Stimulated activated naive CD4-positive, alpha-beta T cell treated with Interleukin-2 at 50 U/mL for 16 hours (primary cell): ENCODE measurements at places on chromosomes 7 and 10.

GRCh38 chr10:107481881-107482280 lies 317.4 kb upstream of the SORCS1 start:
- no peak for DNase-seq

DNA sequence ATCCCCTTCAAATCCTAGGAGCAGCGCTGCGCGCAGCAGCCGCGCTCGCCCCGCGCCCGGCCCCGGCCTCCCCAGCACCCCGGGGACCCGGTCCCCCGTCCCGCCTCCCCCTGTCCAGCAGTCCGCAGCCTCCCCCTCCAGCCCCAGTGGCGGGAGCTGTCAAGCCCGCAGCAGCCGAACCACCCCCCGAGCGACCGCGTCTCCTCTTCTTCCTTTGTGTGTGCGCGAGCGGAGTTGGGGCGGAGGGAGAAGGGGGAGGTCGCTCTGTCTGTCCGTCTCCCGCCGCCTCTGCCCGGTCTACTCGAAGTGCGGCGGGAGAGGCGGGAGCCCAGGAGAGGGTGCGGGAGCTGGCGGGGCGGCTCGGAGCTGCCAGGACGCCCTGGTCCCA lies 375 bp upstream of the CHN2 start:
- DNase-seq, result no peak

GRCh38 chr10:60759181-60759580 lies 19.1 kb upstream of the CDK1 start:
- no peak for DNase-seq

- no peak for DNase-seq
Observed at GRCh38 chr7:90777886-90778285, 181.8 kb downstream of the CDK14 start.

- DNase-seq, result no peak
Observed at GRCh38 chr7:156662277-156662676, 21.7 kb downstream of the RNF32 start.

DNA sequence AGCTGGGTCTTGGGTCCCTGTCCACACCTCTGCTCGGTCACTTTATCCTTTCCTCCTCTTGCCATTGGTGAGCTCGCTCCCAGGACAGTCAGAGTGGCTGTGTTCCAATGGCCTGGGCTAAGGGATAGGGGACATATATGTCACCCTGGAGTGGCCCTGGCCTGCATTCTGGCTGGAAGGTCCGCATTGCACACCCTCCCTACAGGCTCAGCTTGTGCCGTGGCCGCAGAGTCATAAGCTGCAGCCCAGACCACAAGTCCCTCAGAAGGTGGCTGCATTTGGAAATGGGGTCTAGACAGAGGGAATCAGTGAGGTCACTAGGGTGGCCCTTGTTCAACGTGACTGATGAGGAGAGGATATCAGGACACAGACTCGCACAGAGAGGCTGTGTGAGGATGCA lies 363.8 kb upstream of the SHH start:
- no peak for DNase-seq

DNA sequence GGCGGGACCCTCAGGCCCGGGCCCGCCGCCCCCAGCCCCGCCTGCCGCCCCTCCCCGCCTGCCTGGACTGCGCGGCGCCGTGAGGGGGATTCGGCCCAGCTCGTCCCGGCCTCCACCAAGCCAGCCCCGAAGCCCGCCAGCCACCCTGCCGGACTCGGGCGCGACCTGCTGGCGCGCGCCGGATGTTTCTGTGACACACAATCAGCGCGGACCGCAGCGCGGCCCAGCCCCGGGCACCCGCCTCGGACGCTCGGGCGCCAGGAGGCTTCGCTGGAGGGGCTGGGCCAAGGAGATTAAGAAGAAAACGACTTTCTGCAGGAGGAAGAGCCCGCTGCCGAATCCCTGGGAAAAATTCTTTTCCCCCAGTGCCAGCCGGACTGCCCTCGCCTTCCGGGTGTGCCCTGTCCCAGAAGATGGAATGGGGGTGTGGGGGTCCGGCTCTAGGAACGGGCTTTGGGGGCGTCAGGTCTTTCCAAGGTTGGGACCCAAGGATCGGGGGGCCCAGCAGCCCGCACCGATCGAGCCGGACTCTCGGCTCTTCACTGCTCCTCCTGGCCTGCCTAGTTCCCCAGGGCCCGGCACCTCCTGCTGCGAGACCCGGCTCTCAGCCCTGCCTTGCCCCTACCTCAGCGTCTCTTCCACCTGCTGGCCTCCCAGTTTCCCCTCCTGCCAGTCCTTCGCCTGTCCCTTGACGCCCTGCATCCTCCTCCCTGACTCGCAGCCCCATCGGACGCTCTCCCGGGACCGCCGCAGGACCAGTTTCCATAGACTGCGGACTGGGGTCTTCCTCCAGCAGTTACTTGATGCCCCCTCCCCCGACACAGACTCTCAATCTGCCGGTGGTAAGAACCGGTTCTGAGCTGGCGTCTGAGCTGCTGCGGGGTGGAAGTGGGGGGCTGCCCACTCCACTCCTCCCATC lies 82.7 kb downstream of the PAX2 start:
- no peak for DNase-seq

DNA sequence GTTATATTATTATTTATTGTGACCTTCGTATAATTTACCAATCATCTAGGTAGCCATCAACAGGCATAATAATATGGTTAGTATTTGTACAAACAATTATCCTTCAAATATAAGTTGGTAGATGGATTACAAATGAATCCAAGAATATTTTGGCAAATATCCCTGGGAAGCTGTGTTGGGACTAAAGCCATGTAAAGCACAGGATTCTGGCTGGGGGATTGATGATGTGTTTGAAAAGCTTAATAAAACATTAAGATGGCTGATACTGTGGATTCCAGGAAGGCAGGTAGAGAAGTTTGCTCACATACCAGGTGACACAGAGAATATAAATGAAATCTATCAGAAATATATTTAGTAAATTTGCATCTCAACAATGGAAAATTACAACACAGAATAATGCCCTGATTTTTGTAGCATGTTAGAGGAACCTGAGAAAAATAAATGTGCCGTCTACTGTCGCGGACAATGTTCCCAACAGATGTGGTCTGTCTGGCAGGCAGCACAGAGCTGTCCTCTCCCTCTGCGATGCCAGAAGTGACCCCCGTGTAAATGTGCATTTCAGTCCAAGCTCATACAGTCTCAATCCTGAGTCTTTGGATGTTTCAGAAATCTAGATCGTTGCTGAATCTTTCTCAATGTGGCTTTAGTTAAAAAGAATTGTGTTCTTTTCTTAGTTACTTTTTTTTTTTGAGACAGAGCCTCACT lies 125.0 kb downstream of the TEX36 start:
- no peak for DNase-seq

- no peak for DNase-seq
Observed at GRCh38 chr7:96076350-96076707, 245.6 kb downstream of the SLC25A13 start.

GRCh38 chr10:10685566-10685965 lies 332.1 kb upstream of the CELF2 start:
- no peak for DNase-seq

GRCh38 chr7:50298811-50299562 lies 5.5 kb upstream of the IKZF1 start:
- DNase-seq, result no peak

DNA sequence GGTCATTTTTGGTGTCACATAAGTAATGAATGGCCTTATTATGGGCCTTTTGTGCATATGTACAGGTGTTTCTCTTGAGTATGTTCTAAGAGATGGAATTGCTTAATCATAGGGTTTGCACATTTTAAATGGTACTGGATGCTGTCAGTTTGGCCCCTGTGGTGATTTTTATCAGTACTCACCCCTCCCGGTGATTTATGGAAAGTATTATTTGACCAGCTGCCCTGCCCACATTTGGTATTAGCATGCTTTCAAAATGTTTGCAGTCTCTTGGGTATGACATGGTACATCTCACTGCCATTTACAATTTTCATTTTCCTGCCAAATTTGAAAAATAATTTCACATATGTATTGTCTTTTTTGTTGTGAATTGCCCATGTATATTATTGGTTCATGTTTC lies 427.7 kb downstream of the LRMDA start:
- no peak for DNase-seq

DNA sequence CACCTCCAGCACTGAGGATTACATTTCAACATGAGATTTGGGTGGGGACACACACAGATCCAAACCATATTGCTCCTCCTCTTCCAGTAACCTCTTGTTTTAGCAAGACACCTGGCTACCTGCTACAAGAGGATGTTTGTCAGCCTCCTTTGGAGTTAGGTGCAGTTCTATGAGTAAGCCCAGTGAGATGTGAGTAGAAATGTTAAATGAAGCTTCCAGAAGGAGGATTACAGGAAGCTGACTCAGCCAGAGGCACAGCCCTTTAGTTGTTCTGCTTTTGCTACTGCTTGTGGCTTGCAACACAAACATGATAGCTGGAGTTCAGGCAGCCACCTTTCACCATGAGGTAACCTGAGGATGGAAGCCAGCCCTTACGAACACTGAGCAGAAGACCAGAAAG lies 382.7 kb upstream of the RNF32 start:
- DNase-seq, result no peak

- peak; percentile 69 for DNase-seq
Observed at GRCh38 chr7:139682136-139683013, 95.4 kb downstream of the HIPK2 start.

DNA sequence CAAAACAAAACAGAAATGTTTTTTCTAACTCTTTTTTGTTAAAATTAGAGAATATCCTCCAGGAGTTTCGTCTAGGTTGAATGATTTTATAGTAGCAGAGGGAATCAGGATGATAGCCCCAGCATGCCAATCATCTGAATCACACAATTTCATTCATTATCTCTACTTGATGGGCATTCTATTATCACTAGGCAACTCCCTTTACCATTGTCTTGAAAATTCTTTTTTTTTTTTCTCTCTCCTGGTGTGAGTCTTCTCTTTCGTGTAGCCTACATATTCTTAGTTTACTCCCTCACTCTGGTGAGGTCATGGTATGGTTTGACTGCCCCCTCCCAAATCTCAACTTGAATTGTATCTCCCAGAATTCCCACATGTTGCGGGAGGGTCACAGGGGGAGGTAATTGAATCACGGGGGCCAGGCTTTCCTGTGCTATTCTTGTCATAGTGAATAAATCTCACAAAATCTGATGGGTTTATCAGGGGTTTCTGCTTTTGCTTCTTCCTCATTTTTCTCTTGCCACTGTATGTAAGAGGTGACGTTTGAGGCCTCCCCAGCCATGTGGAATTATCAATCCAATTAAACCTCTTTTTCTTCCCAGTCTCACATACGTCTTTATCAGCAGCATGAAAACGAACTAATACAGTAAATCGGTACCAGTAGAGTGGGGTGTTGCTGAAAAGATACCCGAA lies 105.0 kb downstream of the OTUD1 start:
- no peak for DNase-seq

DNA sequence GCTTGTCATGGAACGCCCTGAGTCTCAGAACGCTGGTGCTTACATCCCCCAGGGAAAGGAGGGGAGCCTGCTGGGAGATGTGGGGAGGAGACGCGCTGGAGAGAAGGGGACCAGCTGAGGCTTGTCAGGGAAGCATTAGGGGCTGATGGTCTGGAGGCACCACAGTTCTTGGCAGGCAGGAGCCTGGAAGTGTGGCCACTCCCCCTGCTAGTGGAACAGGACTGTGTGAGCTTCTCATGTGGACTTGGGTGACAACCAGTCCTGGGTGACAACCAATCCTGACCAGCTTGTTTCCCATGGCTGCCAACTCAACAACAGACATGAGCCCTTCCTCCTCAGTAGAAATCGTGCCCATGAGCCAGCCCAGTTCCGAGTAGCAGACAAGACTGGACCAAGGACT lies 87.8 kb downstream of the SPDYE5 start:
- no peak for DNase-seq

DNA sequence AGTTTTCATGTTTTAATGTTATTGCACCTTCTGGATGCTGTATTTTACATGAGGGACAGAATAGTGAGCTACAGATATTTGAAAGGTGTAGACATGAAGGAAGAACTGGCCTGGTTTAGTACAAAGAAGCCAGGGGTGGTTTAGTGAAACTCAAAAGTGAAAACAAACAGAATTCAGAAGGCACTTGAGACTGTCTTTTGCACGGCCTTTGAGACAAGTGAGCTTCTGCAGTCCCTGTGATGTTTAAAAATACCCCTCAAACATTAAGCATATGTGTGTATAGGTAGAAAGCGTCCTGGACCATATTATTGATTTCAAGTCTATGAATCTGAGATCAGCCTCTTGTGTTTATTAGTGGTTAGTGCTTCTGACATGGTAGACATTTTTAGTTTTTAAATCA lies 118.9 kb downstream of the CDK14 start:
- DNase-seq, result no peak

DNA sequence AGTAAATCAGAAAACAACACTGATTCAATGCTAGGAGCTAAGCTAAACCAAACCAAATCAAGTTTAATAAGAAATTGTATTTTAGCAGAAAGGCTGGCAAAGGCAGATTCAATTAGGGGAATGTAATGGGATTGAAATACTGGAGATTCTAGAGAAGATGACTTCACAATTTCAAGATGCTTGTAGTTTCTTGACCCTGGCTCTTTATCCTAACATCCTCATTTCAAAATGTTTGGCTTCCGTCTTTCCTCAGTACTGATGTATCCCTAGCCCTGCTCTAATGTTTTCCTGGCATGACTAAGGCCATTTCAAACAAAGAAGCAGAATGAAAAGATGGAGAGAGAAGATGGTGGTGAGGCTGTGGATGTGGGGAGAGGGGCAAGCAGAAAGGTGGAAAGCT lies 2.7 kb upstream of the JCAD start:
- DNase-seq, result no peak

DNA sequence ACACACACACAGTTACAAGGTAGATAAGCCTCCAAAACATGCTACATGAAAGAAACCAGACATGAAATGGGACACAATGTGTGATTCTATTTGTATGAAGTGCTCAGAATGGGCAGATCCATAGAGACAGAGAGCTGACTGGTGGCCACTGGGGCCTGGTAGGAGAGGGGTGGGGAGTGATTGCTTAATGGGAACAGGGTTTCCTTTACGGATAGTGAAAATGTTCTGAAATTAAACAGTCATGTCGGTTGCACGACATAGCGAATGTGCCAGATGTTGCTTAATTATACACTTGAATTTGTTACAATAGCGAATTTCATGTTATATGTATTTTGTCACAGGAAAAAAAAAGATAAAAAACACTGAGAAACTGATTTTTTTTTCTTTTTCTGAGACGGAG lies 122.3 kb downstream of the SPDYE5 start:
- DNase-seq, result no peak

GRCh38 chr7:33742999-33743587 lies 162.2 kb upstream of the BMPER start:
- no peak for DNase-seq

GRCh38 chr7:8783229-8783628 lies 349.8 kb downstream of the NXPH1 start:
- no peak for DNase-seq
